A549 treated with ZK216348 at 1 μM for 4 hours (cell line): ENCODE measurements at places on chromosomes 5 and 9. TPM values are rescaled to one million over a fixed set of nuclear protein-coding genes. Genes with fewer than 3 reads are reported as not detected.

INIP gene
- 14.1 to 21.5 TPM (median 16.5 TPM) in 5 replicates for total RNA-seq

PCDHGB1 gene
- 1.1 to 1.9 TPM (median 1.8 TPM) in 5 replicates for total RNA-seq

NXNL2 gene
- total RNA-seq = 0.67 to 1.5 TPM (median 0.80 TPM) in 5 replicates

PGM5 gene
- not detected in 5 replicates for total RNA-seq

DEPDC1B gene
- 13.1 to 17.4 TPM (median 15.1 TPM) in 5 replicates for total RNA-seq

OCLN gene
- total RNA-seq = 9.6 to 15.3 TPM (median 10.1 TPM) in 5 replicates

ADAMTS19 gene
- not detected in 5 replicates for total RNA-seq

DBH gene
- not detected in 5 replicates for total RNA-seq

FOXI1 gene
- not detected in 5 replicates for total RNA-seq

IFNK gene
- not detected in 5 replicates for total RNA-seq

MCTP1 gene
- 6.8 to 12.7 TPM (median 7.9 TPM) in 5 replicates for total RNA-seq

SPATA31A7 gene
- total RNA-seq = not detected in 5 replicates

GRM6 gene
- not detected in 5 replicates for total RNA-seq

AK8 gene
- total RNA-seq = 0.43 to 1.4 TPM (median 1.2 TPM) in 5 replicates

PCDHGA8 gene
- total RNA-seq = 0.02 to 0.06 TPM (median 0.04 TPM) in 3 of 5 replicates, not detected in the others

TRIM14 gene
- 10.4 to 15.3 TPM (median 13.6 TPM) in 5 replicates for total RNA-seq

SGCD gene
- 3.7 to 6.3 TPM (median 4.3 TPM) in 5 replicates for total RNA-seq
